Myometrial cell (primary cell): ENCODE measurements at places on chromosomes 2 and 18. TPM values are rescaled to one million over a fixed set of nuclear protein-coding genes. Genes with fewer than 3 reads are reported as not detected.

The DSG4 gene
- not detected in 2 replicates for total RNA-seq

The DQX1 gene
- total RNA-seq = 0.58 TPM in 1 of 2 replicates, not detected in the other

The GPAT2 gene
- 3.0 and 9.2 TPM in 2 replicates for total RNA-seq

The ZBTB7C gene
- total RNA-seq = not detected in 2 replicates

The ST3GAL5 gene
- 6.3 and 7.8 TPM in 2 replicates for total RNA-seq

The SNTG2 gene
- total RNA-seq = not detected in 2 replicates

The ZSCAN30 gene
- 7.5 and 13.1 TPM in 2 replicates for total RNA-seq

The SPC25 gene
- total RNA-seq = 11.8 and 14.7 TPM in 2 replicates

The KIAA2012 gene
- not detected in 2 replicates for total RNA-seq

The DES gene
- total RNA-seq = 83.3 and 119 TPM in 2 replicates

The MC4R gene
- total RNA-seq = not detected in 2 replicates

The LINC00305 gene
- total RNA-seq = not detected in 2 replicates

The CD8B gene
- not detected in 2 replicates for total RNA-seq

The ANKRD44 gene
- 2.3 and 50.5 TPM in 2 replicates for total RNA-seq

The CFAP53 gene
- total RNA-seq = 0.53 and 1.2 TPM in 2 replicates

The TRIM43 gene
- not detected in 2 replicates for total RNA-seq

The CRYGC gene
- total RNA-seq = not detected in 2 replicates

The PTPRN gene
- 1.2 and 1.7 TPM in 2 replicates for total RNA-seq

The POTEI gene
- not detected in 2 replicates for total RNA-seq

The CYTIP gene
- not detected in 2 replicates for total RNA-seq

The METAP1D gene
- total RNA-seq = 6.9 and 9.8 TPM in 2 replicates

The COL4A4 gene
- not detected in 2 replicates for total RNA-seq

The TCF7L1 gene
- 0.35 and 1.7 TPM in 2 replicates for total RNA-seq

The CCL20 gene
- 0.18 and 0.86 TPM in 2 replicates for total RNA-seq

The MAP3K19 gene
- total RNA-seq = not detected in 2 replicates

The SP110 gene
- total RNA-seq = 12.6 and 17.9 TPM in 2 replicates

The RSAD2 gene
- not detected in 2 replicates for total RNA-seq

The SLC9A4 gene
- not detected in 2 replicates for total RNA-seq

The SLC30A3 gene
- not detected in 2 replicates for total RNA-seq

The ASB18 gene
- total RNA-seq = not detected in 2 replicates

The CD302 gene
- total RNA-seq = 7.5 and 8.5 TPM in 2 replicates

The DLX1 gene
- not detected in 2 replicates for total RNA-seq

The SERPINB3 gene
- not detected in 2 replicates for total RNA-seq

The CCDC88A gene
- 41.5 and 68.6 TPM in 2 replicates for total RNA-seq

The HOXD1 gene
- not detected in 2 replicates for total RNA-seq

The TMEM198 gene
- total RNA-seq = 0.53 and 3.5 TPM in 2 replicates

The UGT1A5 gene
- total RNA-seq = not detected in 2 replicates

The STPG4 gene
- total RNA-seq = 1.2 TPM in 1 of 2 replicates, not detected in the other

The CHMP1B gene
- 25.7 and 25.9 TPM in 2 replicates for total RNA-seq

The RNF152 gene
- 2.1 and 4.3 TPM in 2 replicates for total RNA-seq

The DTNA gene
- 9.0 and 21.3 TPM in 2 replicates for total RNA-seq

The MEMO1 gene
- 60.8 and 91.7 TPM in 2 replicates for total RNA-seq

The PCARE gene
- total RNA-seq = not detected in 2 replicates
